ENCODE measurements at places on chromosomes 11 and 22.

DNA sequence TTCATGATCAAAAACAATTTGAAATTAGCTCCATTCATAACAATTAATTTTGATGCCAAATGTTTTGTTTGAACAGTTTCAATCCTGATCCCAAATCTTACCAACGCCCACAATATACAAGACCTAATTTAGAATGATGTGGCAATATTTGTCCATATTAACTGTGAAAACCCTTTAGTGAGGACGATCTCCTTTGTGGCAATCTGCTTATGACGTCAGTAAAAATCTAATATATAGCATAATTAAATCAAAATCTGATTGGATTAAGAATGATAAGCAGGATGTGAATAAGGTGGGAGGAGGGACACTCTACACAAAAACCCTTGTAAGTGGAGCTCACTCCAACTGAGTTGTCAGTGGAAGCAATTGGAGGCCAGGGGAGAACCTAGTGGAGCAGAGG is 11.9 kb upstream of the SLC5A4 start:
- H3K27ac ChIP-seq = no peak overlapping the region
- no peak for DNase-seq
- peaks cover 8% of the 10 kb centered on the region for H3K4me1 ChIP-seq
- no peaks in the 10 kb centered on the region for H3K36me3 ChIP-seq
- H3K4me3 ChIP-seq = no peak overlapping the region
- H3K27me3 ChIP-seq = peaks cover under 1% of the 10 kb centered on the region

- peaks cover 18% of the 10 kb centered on the region for H3K4me1 ChIP-seq
- no peak for DNase-seq
- H3K27ac ChIP-seq = no peak overlapping the region
- no peaks in the 10 kb centered on the region for H3K36me3 ChIP-seq
- no peak overlapping the region for H3K4me3 ChIP-seq
Measured at GRCh38 chr11:72670041-72670440, 4.2 kb downstream of the PDE2A start.

DNA sequence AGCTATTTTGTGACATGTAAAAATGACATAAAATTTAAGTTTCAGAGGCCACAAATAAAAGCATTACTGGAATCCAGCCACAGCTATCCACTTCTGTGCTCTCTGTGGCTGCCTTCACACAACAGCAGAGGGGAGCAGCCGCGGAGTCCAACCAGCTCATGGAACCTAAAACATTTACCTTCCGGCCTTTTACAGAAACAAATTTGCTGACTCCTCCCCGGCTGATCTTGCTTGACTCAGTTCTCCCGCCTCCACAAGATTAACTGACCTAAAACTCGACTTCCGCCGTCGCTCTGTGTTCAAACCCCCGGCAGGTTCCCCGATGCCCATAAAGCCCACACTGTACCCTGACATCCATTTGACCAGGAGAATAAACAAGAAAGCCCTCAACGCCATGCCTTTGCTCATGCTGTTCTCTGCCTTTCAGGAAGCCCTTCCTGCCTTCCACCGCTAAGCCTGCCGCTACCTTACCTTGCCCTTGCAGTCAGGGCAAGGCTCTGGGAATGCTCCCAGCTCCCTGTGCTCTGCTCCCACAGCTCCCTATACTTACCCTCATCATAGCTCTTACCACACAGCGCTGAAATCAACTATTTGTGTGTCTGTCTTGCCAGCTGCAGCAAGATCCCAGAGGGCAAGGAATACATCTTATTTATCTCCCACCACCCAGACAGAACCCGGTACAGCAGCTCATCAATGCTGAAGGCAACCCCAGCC is 35.4 kb downstream of the MICAL3 start:
- peak overlapping the region; percentile 50 for H3K27ac ChIP-seq
- no peaks in the 10 kb centered on the region for H3K27me3 ChIP-seq
- no peak for DNase-seq
- no peaks in the 10 kb centered on the region for H3K36me3 ChIP-seq
- H3K4me3 ChIP-seq = no peak overlapping the region

- H3K27me3 ChIP-seq = peaks cover 97% of the 10 kb centered on the region
- H3K4me1 ChIP-seq = no peaks in the 10 kb centered on the region
- no peaks in the 10 kb centered on the region for H3K36me3 ChIP-seq
- no peak overlapping the region for H3K4me3 ChIP-seq
- H3K27ac ChIP-seq = no peak overlapping the region
- no peak for DNase-seq
Measured at GRCh38 chr11:1733009-1733715, 17.2 kb downstream of the IFITM10 start.

DNA sequence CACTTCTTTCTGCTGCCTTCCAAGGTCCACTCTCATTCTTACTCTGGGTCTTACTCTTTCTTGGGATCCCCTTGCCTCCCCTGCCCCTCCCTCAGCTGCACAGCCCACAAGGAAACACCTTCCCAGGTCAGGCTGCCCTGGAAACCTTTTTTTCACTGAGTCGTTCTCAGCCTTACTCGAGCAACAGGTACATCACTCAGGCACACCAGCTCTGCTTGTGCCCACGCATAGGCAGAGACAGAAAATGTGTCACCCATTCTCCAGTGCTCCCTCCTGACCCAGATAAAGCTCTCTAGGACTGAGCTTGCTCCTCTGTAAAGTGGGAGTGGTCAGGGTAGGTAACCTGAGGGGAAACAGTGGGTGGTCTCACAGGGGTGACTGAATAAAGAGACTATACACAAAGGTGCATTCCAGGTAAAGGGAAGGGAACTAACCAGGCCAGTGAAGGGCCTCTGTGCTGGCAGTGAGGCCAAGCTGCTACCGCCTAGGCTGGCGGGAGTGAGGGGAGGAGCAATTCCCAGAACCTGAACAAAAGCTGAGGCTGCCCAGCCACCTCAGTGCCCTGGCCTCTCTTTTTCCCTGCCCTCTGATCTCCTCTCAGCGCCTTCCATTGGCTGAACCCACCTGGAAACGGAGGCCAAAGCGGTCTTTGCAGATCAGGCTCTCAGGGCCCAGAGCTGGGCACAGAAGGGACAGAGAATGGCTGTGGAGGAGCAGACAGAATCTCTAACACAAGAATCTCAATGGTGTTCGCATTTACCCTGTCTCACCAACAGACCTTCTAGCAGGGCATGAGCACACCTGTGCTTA is 15.9 kb downstream of the PRG3 start:
- no peak for DNase-seq
- H3K27ac ChIP-seq = no peak overlapping the region
- no peak overlapping the region for H3K4me3 ChIP-seq
- no peaks in the 10 kb centered on the region for H3K36me3 ChIP-seq
- peaks cover 9% of the 10 kb centered on the region for H3K27me3 ChIP-seq

GRCh38 chr11:92869716-92870115 is 99.7 kb upstream of the MTNR1B start:
- H3K27me3 ChIP-seq = peaks cover 5% of the 10 kb centered on the region
- peaks cover 6% of the 10 kb centered on the region for H3K4me1 ChIP-seq
- no peak overlapping the region for H3K4me3 ChIP-seq
- H3K27ac ChIP-seq = no peak overlapping the region
- DNase-seq = no peak
- no peaks in the 10 kb centered on the region for H3K36me3 ChIP-seq

DNA sequence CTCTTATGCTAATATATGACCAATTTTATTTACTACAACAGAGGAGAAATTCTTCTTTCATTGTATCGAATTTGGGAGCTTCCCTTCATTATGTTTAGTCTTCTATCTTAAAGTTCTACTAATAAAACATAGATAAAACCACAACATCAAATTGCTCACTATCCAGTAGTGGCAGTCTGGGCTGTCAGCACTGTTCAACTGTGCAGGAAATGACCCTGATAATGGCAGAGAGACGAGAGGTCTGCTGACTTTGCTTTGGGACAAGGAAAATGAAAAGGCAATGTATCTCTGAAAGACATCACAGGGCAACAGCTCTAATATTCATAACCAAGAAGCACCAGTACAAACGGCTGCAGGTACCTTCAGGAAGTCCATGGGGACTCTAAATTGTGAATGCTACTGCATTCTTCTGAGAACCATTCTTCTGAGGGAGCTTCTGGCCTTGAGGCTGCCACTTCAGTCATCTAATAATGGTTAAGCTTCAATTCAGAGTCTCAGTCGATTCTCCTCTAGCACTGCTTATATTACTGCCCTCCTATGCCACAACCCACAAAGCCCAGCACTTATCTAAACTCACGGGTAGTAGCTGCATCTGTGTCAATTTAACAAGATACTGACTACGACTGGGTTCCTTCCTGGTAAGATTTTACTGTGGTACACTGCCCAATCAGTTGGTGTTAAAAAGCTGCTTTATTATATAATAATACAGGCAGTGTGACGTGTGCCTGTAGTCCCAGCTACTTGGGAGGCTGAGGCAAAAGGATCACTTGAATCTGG is 44.2 kb downstream of the CKAP5 start:
- H3K36me3 ChIP-seq = peaks cover 49% of the 10 kb centered on the region
- peaks cover 24% of the 10 kb centered on the region for H3K4me1 ChIP-seq
- H3K4me3 ChIP-seq = no peak overlapping the region
- DNase-seq = no peak
- no peaks in the 10 kb centered on the region for H3K27me3 ChIP-seq

DNA sequence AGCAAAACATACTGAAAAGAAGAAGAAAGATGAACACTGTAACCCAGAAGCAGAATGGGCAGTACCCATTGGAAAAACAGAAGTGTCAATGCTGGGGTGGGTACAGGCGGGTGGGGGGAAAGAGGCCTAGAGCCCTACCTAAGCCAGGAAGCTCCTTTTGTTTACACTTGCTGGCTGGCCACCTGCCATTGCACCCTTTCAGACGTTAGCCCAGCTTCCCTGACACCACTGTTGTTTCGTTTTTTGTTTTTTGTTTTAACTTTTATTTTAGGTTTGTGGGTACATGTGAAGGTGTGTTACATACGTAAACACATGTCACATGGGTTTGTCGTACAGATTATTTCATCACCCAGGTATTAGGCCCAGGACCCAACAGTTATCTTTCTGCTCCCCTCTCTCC is 55.4 kb downstream of the PLEKHA7 start:
- H3K4me1 ChIP-seq = no peaks in the 10 kb centered on the region
- no peak for DNase-seq
- H3K27ac ChIP-seq = no peak overlapping the region
- no peaks in the 10 kb centered on the region for H3K36me3 ChIP-seq

- H3K4me3 ChIP-seq = no peak overlapping the region
- H3K27ac ChIP-seq = no peak overlapping the region
- no peak for DNase-seq
- no peaks in the 10 kb centered on the region for H3K36me3 ChIP-seq
Measured at GRCh38 chr11:88102598-88102934, 72.7 kb downstream of the RAB38 start.

DNA sequence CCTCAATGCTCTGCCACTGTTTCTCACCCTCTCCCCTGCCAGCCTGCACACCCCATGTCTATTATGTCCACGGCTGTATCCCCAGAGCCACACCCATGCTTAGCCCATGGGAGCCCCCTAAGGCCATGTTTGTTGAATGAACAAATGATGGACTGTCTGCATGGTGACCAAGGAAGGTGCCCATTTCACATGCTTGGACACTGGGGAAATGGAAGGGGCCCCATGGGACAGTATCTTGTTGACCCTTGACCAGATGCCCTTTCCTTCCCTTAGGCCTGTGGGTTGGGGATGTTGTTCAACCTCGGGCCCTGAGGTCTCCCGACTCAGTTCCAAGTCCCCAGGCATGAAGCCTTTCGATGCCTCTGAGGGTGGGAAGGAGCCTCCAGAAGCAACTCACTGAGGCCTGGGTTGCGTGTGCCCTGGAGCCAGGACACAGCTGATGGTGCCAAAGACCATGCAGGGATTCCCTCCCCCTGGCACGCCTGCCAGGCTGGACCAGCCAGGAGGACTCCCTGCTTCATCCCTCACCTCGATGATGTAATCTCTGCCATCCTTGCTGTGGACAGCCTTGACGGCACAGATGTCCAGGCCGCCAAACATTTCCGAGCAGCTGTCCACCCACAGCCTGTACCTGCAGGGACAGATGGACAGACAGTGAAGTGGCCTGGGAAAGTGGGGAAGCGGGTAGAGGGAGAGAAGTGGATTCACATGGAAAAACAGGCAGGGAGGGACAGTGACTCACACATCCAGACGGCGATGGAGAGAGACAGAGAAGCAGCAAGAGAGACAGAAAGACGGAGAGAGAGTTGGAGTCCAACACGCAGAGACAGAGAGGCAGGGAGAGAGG is 58.9 kb downstream of the FBXO7 start:
- H3K4me1 ChIP-seq = peaks cover 73% of the 10 kb centered on the region
- peaks cover 4% of the 10 kb centered on the region for H3K27me3 ChIP-seq
- H3K4me3 ChIP-seq = peak overlapping the region; percentile 36
- no peak for DNase-seq

- H3K4me3 ChIP-seq = no peak overlapping the region
- H3K27me3 ChIP-seq = no peaks in the 10 kb centered on the region
- no peak overlapping the region for H3K27ac ChIP-seq
- no peaks in the 10 kb centered on the region for H3K4me1 ChIP-seq
- DNase-seq = no peak
- H3K36me3 ChIP-seq = no peaks in the 10 kb centered on the region
Measured at GRCh38 chr11:98740321-98740720, 280.4 kb upstream of the CNTN5 start.

- no peak for DNase-seq
- H3K27me3 ChIP-seq = no peaks in the 10 kb centered on the region
- no peaks in the 10 kb centered on the region for H3K36me3 ChIP-seq
- H3K4me1 ChIP-seq = no peaks in the 10 kb centered on the region
Measured at GRCh38 chr11:34624069-34624468, 3.2 kb downstream of the EHF start.

- no peak overlapping the region for H3K4me3 ChIP-seq
- H3K4me1 ChIP-seq = peaks cover 68% of the 10 kb centered on the region
- no peaks in the 10 kb centered on the region for H3K27me3 ChIP-seq
- H3K36me3 ChIP-seq = peaks cover 23% of the 10 kb centered on the region
Measured at GRCh38 chr11:9691865-9692264, 28.0 kb downstream of the SWAP70 start.

DNA sequence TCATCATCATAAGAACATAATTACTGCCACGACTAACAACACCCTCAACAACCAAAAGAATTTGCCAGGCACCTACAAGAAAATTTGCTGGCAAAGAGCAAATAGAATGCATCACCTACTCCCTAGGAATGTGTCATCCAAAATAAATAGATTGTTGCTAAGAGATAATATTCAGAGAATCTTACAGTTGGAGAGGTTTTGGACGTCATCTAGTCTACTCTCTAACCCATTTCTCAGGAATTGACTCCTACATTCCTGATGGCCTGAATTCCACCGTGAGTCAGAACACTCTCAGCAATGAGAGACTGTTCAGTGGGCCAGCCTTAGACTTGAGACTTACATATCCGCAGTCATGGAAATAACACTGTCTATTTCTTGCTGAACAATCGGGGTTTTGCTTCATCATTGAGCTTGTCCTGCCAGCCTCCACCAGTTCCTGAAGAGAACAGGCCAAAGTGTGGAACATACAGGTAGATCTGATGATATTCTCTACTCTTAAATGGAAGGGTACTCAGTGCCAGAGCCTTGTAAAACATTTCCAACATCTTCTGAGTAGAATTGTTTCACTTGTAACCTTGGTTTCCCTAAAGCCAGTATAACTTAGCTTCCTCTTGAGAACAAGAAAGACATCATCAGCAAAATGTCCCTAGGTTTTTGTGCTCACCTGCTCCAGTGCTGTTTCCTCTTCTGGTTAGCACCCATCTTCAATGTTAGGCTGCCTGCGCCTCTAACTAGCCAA is 8.3 kb downstream of the KIRREL3 start:
- no peak overlapping the region for H3K4me3 ChIP-seq
- H3K4me1 ChIP-seq = no peaks in the 10 kb centered on the region
- no peak for DNase-seq
- H3K27me3 ChIP-seq = peaks cover 98% of the 10 kb centered on the region

Measured in left ventricle myocardium inferior (tissue), 1 donor.